ENCODE measurements at places on chromosomes 16 and 17. TPM values are rescaled to one million over a fixed set of nuclear protein-coding genes. Genes with fewer than 3 reads are reported as not detected.

Gene KRT222
- not detected for total RNA-seq

Gene EPN3
- not detected for total RNA-seq

Gene IKZF3
- 39.7 TPM for total RNA-seq

Gene KRTAP2-2
- not detected for total RNA-seq

Gene SLC9A5
- 3.1 TPM for total RNA-seq

Gene MLST8
- total RNA-seq: 22.9 TPM

Gene KIF22
- 101 TPM for total RNA-seq

Gene PALB2
- 5.1 TPM for total RNA-seq

Gene SLC38A8
- not detected for total RNA-seq

Gene PRSS27
- 0.28 TPM for total RNA-seq

Gene SREBF1
- 249 TPM for total RNA-seq

Gene CCDC200
- total RNA-seq: 0.47 TPM

Gene HS3ST3A1
- total RNA-seq: 0.22 TPM

Gene AIPL1
- not detected for total RNA-seq

Gene AXIN2
- total RNA-seq: 49.8 TPM

Gene ABCC12
- not detected for total RNA-seq
